ENCODE measurements at places on chromosomes 7 and 10.
A peak's percentile ranks its signal among the peaks of the same experiment; 100 is the strongest.

- DNase-seq, result no peak
Observed at GRCh38 chr10:125828311-125828710, 5.0 kb downstream of the BCCIP start.

GRCh38 chr7:149662591-149663095 lies 110.7 kb downstream of the ZNF467 start:
- DNase-seq, result peak; percentile 54

DNA sequence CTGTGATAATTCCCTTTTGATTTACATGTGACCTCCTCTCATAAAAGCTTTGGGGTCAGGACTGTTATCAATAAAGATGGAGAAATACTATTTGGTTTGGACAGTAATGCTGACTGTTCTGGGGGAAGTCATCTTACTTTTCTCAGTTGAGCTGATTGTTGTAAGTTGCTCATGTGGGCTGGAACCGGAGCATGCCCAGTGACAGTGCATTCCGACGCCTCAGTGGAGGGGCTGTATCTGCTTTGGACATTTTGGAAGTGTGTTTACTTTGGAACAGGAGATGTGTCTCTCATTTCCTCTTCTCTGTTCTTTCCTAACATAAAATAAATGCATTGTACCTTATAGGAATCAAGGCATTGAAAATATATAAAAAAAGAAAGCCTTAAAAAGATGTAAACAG lies 30.1 kb downstream of the RBM33 start:
- DNase-seq, result no peak

- DNase-seq, result no peak
Observed at GRCh38 chr10:62543571-62544355, 169.6 kb downstream of the ZNF365 start.

DNA sequence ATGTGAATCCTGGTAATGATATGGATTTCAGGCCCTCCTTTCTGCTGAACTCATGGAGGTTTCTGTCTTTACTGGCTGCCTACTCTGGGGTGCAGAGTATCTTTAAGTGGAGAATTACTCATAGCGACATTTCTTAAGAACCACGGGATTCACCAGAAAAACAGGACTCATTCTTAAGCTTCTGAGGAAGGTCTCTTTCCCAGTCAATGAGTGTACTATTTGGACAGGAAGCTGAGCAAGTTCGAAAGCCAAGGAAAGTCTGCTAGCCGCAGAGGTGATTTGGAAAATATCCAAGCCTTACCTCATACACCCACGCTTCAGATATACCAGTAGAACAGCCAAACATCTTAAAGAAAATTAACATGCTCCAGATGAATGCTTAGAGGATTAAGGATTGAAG lies 377.6 kb upstream of the MYO3A start:
- DNase-seq, result no peak

- DNase-seq, result no peak
Observed at GRCh38 chr10:20006169-20006870, 190.1 kb downstream of the PLXDC2 start.

DNA sequence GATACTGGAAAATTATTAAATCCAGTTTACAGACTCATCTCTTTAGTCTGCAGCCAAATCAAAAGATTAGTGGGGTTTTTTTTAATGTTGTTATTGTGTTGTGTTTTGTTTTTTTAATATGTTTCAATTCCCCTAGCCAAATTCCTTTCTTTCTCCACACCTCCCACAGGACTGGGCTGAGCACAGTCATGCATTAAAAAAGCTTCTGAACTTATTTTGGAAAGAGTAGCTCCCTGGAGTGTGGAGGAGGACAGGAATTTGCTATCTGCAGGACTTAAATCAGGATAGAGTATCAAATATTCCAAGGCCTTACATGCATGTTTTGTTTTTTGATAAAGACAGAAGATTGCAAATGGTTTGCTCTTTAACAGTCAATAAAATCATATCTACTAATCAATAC lies 90.7 kb downstream of the GNAI1 start:
- no peak for DNase-seq

DNA sequence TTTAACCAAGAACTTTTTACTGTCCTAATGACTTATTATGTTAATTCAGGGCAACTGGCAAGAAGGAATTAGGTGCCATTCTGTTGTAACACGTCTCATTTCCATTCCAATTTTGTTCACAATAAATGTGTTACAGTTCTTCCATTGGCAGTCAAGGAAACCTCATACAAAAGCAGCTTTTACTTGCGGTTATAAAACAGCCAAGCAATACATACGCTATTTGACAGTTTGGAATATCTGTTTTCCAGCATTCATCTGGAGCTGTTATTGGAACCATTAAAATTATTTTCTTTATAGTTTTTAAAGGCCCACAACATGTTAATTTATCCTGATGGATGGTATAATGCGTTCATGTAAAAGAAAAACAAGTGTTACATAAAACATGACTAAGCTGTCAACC lies 33.3 kb downstream of the MTERF1 start:
- DNase-seq, result no peak

DNA sequence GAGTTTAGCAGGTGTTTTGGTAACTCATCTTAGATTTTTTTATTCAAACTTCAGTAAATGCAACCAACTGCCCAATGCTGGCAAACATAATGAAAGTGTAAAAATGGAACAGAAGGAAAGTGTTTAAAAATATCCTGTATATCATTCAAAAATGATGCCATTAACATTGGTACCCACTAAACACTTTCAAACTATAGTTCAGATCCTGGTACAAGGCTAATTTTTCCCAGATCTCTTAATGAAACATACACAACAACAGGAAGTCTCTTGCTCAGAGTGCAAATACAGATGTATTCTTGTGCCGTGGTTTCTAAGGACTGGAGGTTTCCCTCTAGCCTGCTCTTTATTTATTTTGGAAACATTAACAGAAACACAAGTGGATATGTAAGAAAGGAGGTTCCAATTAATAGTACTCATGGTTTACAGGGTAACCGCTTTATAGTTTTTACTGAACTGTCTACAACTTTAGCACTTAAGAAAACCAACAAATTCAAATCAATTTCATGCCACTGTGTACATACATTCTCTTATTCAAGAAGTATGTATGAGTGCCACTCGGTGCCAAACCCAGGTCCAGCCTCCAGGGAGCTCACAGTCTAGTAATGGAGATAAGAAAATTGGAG lies 176.0 kb upstream of the AKR1E2 start:
- DNase-seq, result no peak

All from anterior cingulate cortex (tissue), 58 donors.